ENCODE measurements at places on chromosomes 2 and 18.

DNA sequence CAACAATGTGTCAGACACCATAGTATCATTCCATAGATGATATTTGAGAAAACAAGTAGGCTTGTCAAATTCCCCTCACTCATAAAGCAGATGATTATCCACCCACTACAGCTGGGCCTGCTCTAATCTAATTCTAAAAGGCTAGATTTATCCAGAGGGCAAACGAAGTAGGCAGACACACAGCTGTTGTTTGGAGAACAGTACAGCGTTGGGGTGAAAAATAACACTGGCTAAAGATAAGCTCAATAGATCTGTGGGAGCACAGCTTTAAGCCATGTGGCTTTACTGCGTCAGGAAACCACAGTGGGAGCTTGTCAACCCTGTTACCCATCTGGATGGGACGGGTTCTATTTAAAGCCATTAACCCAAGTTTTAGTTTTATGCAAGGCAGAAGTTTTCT is 48.9 kb upstream of the COBLL1 start:
- no peak for DNase-seq

GRCh38 chr2:207311316-207312005 is 145.7 kb upstream of the KLF7 start:
- no peak for DNase-seq

DNA sequence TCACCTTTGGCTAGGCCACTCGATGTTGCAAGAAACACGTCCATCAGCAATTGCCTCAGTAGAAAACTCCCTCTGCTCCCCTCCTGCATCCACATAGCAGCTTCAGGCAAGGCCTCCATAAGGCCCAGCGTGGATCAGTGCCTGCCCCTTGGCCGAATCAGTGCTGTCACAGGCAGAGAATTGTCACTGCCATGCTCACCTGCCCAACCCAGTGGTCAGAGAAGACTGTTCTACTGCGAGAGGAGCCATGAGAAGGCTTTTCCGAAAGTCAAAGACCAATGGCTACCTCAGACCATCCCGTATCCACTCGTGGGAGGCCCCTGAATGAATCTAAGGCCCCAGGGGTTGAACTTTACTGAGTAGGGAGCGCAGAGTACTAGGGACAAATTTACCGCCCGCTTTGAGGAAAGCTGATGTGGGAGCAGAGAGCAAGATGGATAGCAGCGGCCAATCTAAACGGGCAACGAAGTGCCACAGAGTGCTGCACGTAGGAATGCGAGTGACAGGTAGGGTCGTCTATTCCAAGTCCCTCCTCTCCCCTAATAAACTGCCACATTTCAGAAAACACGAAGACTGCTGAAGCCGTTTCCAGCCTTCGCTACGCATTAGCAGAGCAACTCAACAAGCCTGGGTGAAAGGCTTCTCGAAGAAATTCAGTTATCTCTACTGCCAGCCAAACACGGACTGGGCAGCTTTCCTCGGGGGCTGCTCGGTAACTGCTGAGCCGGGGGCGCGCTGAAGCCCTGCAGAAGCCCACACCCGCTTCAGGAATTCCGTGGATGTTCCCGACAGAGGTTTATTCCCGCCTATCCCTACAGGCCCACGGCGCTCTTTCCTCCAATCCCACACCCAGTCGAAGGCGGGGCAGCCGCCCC is 968 bp upstream of the RALBP1 start:
- DNase-seq: no peak

- no peak for DNase-seq
These were observed 65.8 kb upstream of the CRIM1 start for GRCh38 chr2:36289731-36290130.

Measured in neuronal stem cell (in vitro differentiated cells).